ENCODE measurements at places on chromosomes 5 and 9.

DNA sequence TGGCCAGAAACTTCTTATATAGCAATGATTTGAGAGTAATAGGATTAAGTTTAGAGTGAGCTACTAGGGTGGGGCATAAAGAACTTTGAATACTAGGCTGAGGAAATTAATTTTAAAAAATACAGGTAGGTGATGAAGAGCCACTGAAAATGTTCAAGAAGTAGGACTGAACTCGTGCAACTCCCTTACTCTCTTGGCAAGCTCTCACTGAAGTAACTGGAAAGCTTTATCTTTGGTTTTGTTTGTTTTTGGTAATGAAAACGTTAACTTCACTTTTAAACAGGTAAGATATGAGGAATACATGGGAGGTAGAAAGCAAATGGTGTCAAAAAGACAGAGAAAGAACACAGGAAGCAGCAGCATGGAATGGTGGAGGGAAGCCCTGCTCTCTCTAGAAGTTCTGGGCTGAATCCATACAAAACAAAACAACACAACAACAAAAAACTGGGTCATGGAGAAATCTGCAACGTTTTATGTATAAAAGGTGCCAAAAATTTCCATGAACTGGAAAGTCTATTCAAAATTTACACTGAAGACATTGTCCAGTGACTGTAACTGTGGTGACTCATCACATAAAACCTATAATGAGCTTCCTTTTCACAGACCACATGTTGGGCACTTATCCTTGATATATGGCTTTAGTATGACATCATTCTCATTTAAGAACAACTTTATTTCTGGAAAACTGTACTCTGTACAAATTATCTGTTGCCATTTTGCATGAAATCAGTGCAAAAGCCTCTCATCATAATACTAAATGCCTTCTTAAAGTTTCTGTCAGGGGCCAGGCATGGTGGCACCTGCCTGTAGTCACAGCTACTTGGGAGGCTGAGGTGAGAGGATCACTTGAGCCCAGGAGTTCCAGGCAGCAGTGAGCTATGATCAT lies 91.2 kb upstream of the CHD1 start:
- peak; percentile 90 for DNase-seq

DNA sequence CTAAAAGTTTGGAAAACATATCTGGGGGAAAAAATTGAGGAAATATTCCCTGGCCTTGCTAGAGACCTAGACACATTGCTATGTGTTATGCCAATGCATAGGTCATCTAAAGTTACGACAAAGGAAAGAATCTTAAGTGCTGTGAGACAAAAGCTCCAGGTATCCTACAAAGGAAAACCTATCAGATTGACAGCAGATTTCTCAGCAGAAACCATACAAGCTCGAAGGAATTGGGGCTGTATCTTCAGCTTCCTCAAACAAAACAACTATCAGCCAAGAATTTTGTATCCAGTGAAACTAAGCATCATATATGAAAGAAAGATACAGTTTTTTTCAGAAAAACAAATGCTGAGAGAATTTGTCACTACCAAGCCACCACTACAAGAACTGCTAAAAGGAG lies 234.4 kb downstream of the CDH18 start:
- no peak for DNase-seq

GRCh38 chr9:12695474-12695873 lies 2.3 kb downstream of the TYRP1 start:
- no peak for DNase-seq

DNA sequence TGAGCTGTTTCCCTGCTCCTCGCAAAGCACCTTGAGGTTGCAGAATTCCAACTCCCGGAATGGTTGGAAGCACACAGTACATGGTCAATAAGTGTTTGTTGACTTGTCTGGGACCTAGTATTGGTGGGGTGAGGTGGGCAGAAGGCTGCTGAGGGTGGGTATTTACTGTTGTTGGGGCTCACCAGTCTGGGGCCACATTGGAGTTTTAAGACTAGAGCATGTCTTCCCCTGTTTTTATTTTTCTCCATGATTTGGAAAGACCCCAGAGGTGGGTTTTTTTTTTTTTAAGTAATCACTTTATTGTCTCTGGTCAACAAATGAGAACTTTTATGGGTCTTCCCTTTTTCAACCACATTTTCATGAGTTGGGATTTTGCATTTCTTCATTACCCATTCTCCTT lies 55.1 kb downstream of the IRF1 start:
- DNase-seq = no peak

DNA sequence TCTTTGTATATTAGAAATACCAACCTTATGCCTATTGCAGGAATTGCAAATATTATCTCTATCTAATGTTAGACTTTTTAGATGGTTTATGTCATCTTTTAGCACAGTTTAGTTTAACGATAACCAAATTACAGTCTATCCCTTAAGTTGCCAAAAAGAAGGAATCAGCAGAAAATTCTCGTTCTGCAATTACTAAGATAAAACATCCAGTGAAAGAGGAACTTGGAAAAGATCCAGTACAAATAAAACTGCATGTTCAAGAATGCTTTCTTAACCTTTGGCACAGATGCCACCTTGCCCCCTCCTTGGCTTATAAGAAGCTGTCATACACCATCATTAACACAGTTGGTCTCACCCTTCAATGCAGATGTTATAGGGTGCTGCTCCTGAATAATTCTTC lies 124.0 kb downstream of the SEMA5A start:
- no peak for DNase-seq

GRCh38 chr9:38641985-38642864 lies 21.8 kb upstream of the ANKRD18A start:
- DNase-seq = no peak

GRCh38 chr9:109456811-109457210 lies 41.3 kb downstream of the PTPN3 start:
- no peak for DNase-seq

GRCh38 chr9:3873818-3874217 lies 348.0 kb upstream of the RFX3 start:
- no peak for DNase-seq

GRCh38 chr9:137750566-137750965 lies 127.0 kb upstream of the CACNA1B start:
- DNase-seq = no peak

GRCh38 chr5:388266-389196 lies 54.4 kb upstream of the EXOC3 start:
- DNase-seq = no peak

- DNase-seq = no peak
Observed at GRCh38 chr5:105954341-105954740, 1716.4 kb downstream of the EFNA5 start.

- peak; percentile 74 for DNase-seq
Observed at GRCh38 chr5:111929867-111930266, 172.9 kb upstream of the NREP start.

GRCh38 chr5:84725946-84726570 lies 341.4 kb upstream of the EDIL3 start:
- no peak for DNase-seq

DNA sequence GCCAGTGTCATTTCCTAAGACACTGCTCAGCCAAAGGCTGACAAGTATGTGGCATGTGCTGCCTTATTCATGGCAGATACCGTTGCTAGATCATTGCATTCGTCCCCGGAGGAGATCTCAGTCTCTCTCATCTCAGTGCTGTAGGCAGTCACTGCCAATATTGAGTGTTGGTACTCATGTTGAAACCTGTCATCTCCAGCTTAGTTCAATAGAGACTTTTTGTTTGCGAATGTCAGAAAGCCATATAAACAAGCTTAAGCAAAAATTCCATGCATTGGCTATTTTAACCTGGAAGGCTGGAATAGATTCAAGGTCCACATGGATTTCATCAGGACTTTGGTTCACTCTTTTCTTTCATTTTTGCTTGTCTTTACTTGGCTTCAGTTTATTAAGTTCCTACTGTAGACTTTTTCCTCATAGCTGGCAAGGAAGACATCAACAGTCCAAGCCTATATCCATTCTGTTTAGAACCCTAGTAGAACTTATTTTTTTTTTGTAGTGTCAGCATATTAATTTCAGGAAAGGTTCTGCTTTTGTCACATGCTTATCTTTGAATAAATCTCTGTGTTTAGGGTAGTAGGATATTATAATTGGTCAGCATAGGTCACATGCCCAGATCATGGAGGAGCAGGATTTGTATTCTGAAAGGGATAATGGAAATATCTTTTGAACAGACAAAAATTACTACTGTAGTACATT lies 66.8 kb downstream of the FCHO2 start:
- DNase-seq = no peak

GRCh38 chr9:91948597-91949391 lies 1.2 kb downstream of the ROR2 start:
- no peak for DNase-seq

- no peak for DNase-seq
Observed at GRCh38 chr5:126456217-126456820, 33.1 kb downstream of the GRAMD2B start.

Measured in GM04504 (cell line).